ENCODE measurements at places on chromosomes 2 and 18. TPM values are rescaled to one million over a fixed set of nuclear protein-coding genes. Genes with fewer than 3 reads are reported as not detected.

DNA sequence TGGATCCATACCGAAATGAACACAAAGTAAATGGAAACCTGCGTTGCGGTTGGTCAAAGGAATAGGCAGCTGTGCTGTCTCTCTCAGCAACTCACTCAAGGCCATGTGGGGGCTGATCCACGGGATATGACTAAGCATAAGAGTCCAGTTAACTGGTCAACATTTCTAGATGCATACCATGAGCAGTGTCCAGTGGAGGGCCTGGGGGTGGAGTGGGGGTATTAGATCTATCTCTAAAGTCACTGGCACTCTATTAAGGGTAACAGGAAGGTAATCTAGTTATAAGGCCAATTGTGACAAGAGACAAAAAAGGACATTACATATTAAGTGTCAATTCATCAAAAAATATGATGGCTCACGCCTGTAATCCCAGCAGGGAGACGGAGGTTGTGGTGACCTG lies 136.8 kb downstream of the TTC32 start:
- DNase-seq, result no peak
- no peaks in the 10 kb centered on the region for H3K27me3 ChIP-seq
- H3K4me3 ChIP-seq, result no peak overlapping the region

DNA sequence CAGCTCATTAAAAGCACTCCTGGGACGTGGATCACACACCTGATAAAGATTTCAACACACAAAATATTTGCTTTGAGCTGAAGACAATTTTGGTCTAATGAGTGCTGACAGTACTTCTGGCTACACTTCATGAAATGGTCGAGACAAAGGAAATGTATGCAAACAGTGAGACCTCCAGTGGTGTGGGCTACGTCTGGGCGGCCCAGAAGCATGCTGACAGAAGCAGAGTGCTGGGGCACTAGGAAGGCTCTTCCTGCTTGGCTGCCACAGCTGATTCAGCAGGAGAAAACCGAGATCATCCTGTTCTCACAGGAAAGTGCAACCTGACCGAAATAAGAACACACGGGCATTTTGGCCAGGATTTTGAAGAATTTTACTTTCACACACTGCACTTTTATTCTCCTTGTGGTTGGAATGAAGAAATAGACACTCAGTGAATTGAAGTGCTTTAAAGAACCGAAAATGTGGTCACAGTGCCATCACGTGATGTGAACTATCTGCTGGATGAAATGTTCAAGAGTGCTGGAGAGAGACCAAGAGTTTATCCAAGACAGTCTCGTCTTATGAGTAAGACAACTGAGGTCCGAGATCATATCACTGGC lies 149.5 kb downstream of the CCBE1 start:
- no peak for DNase-seq
- no peak overlapping the region for H3K4me3 ChIP-seq
- H3K27ac ChIP-seq, result no peak overlapping the region
- no peaks in the 10 kb centered on the region for H3K4me1 ChIP-seq
- H3K27me3 ChIP-seq, result no peaks in the 10 kb centered on the region

DNA sequence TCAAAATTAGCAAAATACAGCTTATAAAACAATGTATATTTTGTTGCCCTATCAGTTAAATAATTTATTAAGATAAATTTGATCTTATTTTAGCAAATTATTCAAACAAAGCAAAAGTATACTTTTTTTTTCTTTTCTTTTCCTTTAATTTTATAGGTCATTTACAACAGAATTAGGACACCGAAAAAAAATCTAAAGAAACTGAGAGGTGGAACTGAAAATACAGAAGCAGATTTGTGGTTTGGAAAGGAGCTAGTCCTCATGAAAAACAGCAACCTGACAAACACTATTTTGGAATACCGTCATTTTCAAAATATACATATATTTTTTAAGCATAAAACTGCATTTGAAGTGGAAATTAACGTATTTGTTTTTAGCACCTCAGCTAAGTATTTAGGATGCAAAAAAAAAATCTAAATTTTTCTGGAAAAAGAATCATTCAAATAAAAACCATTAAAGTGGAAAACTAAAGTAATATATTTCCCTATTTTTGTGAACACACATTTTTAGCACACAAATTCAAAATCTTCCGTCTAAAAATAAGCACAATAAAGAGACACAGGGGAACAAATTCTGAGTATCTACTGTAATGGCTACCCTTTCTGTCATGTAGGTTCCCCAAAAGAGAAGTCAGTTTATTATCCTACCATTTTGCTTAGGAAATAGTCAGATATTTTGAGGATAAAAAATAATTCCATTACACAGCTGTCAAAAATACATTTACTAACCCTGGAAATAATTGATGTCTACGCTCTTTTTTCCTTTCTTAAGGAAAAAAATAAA lies 2.7 kb downstream of the CCDC88A start:
- no peak overlapping the region for H3K4me3 ChIP-seq
- no peak overlapping the region for H3K27ac ChIP-seq
- H3K36me3 ChIP-seq, result no peaks in the 10 kb centered on the region
- no peaks in the 10 kb centered on the region for H3K27me3 ChIP-seq
- peaks cover 6% of the 10 kb centered on the region for H3K4me1 ChIP-seq
- DNase-seq, result no peak

DNA sequence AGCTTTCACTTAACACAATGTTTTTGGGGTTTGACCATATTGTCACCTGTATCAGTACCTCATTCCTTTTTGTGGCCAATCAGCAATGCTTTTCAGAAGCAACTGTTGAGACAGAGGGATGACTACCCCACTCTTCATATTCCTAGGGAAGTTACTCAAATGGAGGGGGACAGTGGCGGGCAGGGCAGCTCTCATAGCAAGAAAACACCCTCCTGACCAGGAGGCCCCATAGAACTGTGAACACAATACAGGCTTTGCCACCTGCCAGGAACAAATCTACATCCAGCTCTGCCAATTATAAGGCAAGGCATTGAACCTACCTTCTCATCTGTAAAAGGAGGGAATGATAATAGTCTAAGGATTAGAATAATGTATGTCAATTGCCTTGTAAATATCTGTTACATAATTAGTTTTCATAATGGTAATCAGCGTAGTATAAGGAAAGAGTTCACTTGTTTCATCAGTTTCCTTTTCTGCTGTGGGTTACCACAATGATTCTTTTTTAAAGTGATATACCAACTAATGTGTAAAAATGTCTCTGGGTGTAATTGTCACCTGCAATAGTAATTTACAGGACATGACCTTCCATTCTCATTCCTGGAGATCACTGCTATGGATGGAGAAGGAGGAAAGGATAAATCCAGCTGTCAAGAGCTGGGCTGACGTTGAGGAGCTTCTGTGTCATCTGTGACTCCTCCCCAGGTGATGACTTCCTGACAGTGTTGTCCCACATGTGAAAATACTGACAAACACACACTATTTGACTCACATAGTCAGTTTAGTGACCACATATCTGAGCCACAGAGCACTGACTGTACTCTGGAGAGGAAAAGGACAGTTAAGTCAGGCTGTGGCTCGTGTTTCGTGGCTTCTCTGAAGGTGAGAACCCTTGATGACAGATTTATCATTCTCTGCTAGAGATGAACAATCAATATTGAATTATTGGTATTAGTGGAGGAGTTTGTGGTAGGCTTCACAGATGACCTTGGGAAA lies 13.5 kb downstream of the ALPK2 start:
- H3K4me1 ChIP-seq, result peaks cover 36% of the 10 kb centered on the region
- H3K27me3 ChIP-seq, result no peaks in the 10 kb centered on the region

- no peaks in the 10 kb centered on the region for H3K36me3 ChIP-seq
- no peak overlapping the region for H3K4me3 ChIP-seq
These were observed 31.5 kb upstream of the PDIA6 start for GRCh38 chr2:10844097-10844496.

DNA sequence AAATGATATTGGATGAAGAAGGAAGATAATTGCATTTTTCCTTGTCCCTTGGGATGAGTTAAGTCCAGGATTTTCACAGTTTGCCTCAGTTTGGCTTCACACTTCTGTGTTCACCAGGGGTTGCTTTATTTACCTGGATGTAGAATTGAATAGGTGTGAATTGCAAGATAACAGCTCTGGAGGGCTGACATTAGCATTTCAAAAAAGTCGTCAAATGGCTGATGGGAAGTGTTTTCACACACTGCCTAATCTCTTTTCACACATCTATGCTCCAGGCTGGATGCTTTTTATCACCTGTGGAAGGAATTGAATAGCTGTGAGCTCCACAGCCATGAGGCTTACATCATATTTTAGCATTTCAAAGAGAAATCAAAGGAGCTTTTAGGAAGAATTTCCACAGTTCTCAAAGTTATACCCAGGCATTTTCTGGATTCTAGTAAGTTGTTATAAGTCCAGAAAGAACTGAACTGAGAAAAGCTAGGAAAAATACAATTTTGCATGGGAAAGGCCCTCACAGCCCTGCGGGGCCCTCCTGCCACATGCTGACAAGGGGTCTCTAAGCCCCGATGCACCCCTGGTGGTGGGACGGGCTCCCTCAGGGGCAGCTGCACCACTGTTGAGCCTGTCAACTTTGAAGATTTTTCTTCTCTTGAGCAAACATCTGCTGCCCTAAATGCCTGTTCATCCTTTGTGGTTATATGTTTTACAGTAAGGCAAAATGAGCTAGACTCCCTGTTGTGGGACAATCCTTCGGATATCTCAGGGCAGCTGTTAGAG lies 43.9 kb downstream of the TEX51 start:
- no peak overlapping the region for H3K4me3 ChIP-seq
- no peaks in the 10 kb centered on the region for H3K36me3 ChIP-seq
- no peaks in the 10 kb centered on the region for H3K27me3 ChIP-seq

GRCh38 chr2:241357531-241357930 lies 1.4 kb downstream of the FARP2 start:
- H3K4me1 ChIP-seq, result peaks cover 6% of the 10 kb centered on the region
- H3K27me3 ChIP-seq, result no peaks in the 10 kb centered on the region
- peaks cover 5% of the 10 kb centered on the region for H3K36me3 ChIP-seq
- no peak overlapping the region for H3K27ac ChIP-seq
- DNase-seq, result no peak

GRCh38 chr18:70469916-70470315 lies 181.1 kb downstream of the SOCS6 start:
- no peak overlapping the region for H3K4me3 ChIP-seq
- H3K27me3 ChIP-seq, result no peaks in the 10 kb centered on the region
- H3K27ac ChIP-seq, result no peak overlapping the region
- H3K36me3 ChIP-seq, result no peaks in the 10 kb centered on the region
- no peaks in the 10 kb centered on the region for H3K4me1 ChIP-seq

- peaks cover 6% of the 10 kb centered on the region for H3K36me3 ChIP-seq
- no peak for DNase-seq
- no peaks in the 10 kb centered on the region for H3K27me3 ChIP-seq
- no peak overlapping the region for H3K27ac ChIP-seq
- no peaks in the 10 kb centered on the region for H3K4me1 ChIP-seq
These were observed 635.0 kb downstream of the ARHGAP15 start for GRCh38 chr2:143764261-143764660.

RND3 gene
- not detected for total RNA-seq

GREB1L gene
- not detected for total RNA-seq

SH3RF3 gene
- total RNA-seq, result 11.5 TPM

SNED1 gene
- 20.3 TPM for total RNA-seq

Measured in naive thymus-derived CD4-positive, alpha-beta T cell (primary cell).